ENCODE measurements at places on chromosomes 1 and 21. TPM values are rescaled to one million over a fixed set of nuclear protein-coding genes. Genes with fewer than 3 reads are reported as not detected.

Gene CCDC181
- total RNA-seq = not detected

Gene IFI44
- 15.0 TPM for total RNA-seq

- no peak for DNase-seq
These were observed 421 bp downstream of the PSRC1 start for GRCh38 chr1:109282497-109282951.

DNA sequence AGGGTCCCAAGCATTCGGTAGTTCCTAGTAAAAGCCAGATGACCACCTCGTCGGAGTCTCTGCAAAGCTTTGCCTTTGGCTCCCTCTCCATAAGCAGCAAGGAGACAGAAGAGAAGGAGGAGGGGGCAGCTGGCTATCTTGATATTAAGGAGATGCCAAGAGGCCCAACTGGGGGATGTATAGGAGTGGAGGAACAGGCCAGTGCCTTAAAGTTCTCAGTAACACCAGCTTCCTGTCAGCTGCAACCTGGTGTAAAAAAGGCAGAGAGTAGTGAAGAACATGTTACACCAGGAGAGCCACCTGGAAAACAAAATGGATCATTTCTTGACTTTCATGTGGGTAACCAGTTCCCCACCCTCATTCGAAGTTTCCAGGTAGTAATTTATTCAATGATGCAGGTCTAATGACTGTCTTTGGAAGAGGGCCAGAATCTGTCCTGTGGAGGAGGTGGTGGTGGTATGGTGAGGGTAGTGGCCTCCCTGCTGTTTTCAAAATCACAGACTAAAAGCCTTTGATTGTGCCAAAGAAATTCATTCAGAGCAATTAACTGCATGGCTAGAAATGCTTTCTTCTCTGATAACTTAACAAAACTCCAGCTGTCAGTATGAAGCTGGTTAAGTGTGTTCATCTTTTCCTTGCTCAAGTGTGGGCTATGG lies 27.3 kb downstream of the TMEM200B start:
- DNase-seq = no peak

GRCh38 chr1:56933606-56934005 lies 32.2 kb downstream of the C8B start:
- DNase-seq = no peak

DNA sequence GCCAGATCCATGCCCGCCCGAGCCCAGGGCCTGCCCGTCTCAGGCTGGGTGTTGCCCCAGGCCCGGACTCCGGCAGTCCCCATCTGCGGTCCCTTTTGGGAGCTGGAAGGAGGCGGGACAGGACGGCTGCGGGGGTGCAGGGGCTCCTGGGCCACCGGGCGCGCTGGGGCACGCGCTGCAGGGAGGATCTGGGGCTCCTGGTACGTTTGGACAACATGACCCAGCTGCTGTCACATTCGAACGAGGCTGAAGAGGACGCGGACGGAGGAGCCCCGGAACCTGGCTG lies 6.6 kb upstream of the CALML6 start:
- DNase-seq = no peak

- no peak for DNase-seq
These were observed 37.0 kb downstream of the NDUFS5 start for GRCh38 chr1:39063191-39063590.

Gene ZYG11A
- under 0.01 TPM for total RNA-seq

DNA sequence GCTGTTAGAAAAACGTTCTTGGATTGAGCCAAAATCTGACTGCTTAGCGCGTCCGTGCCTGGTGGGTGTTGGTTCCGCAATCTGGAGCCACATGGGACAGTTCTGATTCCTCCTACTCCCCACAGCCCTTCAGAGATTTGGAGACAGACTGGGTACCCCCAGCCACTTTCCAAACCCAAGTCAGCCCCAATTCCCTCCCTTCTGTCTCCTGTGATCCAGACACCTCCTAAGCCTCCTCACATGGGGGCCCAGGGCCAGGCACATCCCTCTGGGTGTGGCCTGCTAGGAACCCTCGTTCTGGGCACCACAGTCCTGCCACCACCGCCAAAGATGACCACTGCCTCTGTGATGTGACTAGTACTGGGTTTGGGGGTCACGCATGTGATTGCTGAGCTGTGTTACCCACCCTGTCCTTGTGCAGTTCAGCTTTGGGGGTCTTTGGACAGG lies 4.8 kb downstream of the PLA2G5 start:
- DNase-seq = no peak

DNA sequence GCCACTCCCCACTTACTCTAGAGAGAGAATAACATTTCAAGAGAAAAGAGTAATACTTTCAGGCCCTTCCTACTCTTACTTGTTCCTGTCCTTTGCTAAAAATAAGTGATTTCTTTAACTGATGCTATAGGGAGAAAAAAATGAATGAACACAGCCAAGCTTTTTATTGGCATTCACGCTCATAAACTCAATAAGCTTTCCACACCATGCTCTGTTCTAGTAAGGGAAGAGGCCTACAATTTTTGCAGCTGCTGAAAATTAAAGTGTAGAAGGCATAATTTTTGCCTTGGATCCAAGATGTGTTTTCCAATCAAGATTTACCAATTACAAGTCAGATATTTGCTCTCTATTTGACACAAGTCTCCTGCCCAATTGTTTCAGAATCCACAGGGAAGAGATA lies 188.1 kb upstream of the RGS18 start:
- DNase-seq = no peak

All from lung microvascular endothelial cell (primary cell).